Placental epithelial cell (primary cell): ENCODE measurements at places on chromosomes 5 and 9. TPM values are rescaled to one million over a fixed set of nuclear protein-coding genes. Genes with fewer than 3 reads are reported as not detected.

Gene C5orf58
- total RNA-seq, result not detected in 2 replicates

Gene SLC45A2
- total RNA-seq, result 0.11 and 0.79 TPM in 2 replicates

Gene ACOT12
- not detected in 2 replicates for total RNA-seq

Gene ARHGEF37
- 3.7 and 5.1 TPM in 2 replicates for total RNA-seq

Gene PCDHA6
- total RNA-seq, result 0.22 and 0.39 TPM in 2 replicates

Gene EIF4E1B
- total RNA-seq, result not detected in 2 replicates

Gene PCDHGC4
- total RNA-seq, result 0.54 and 2.4 TPM in 2 replicates
